ENCODE measurements at places on chromosomes 2 and 18.
A peak's percentile ranks its signal among the peaks of the same experiment; 100 is the strongest.

DNA sequence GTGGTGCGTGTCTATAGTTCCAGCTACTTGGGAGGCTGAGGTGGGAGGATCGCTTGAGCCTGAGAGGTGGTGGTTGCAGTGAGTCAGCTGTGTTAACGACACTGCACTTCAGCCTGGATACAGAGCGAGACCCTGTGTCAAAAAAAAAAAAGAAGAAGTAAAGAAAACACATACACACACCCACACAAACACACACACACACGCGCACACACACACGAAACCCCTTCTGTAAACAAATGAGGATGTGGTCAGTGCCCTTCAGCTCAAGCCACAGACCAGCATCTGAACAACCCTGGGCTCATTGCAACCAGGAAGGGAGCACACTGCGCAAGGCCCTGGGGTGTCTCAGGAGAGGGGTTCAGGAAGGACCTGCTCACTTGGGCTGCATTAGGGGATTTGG lies 47.9 kb upstream of the KCNF1 start:
- peak; percentile 25 for DNase-seq

- DNase-seq, result peak; percentile 97
Measured at GRCh38 chr2:201257956-201258665, 2.2 kb upstream of the CASP8 start.

- DNase-seq, result no peak
Measured at GRCh38 chr2:28565720-28566295, 69.9 kb downstream of the PLB1 start.

GRCh38 chr2:196836440-196836839 lies 27.3 kb upstream of the C2orf66 start:
- DNase-seq, result no peak

DNA sequence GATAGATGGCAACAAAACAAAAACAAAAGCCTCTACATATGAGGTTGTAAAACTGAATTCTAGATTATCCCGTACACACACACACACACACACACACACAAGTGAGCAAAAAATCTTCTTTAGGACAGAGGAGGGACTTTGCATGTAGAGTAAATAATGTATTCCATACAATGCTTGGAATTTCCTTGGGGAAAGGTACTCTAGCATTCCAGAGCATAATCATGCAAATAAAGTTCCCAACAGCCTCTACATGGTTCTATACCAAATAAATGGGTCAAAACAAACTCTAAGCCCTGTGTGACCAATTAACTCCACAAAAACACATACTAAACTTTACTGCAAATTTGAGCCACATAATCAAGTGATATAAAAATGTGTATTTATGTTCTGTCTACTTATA lies 191.4 kb downstream of the RBM43 start:
- no peak for DNase-seq

DNA sequence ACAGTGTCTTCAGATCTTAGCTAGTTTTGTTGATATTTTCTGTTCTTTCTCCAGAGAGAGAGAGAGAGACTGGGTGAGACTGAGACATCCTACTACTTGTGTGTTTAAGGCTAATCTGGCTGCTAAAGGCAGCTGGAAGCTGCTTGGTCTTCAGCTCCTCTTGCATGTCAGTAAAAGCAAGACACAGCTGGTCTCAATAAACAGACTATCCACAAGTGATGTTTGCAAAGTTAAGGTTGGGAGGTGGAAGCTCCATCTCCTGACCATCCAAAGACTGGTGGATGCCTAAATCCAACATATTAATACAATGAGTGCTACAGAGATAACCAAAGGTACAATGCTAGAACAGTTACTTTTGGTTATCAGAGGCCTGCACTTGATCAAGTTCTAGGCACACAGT lies 17.8 kb downstream of the ERFE start:
- no peak for DNase-seq

- no peak for DNase-seq
Measured at GRCh38 chr18:23573626-23574431, 12.5 kb downstream of the NPC1 start.

- no peak for DNase-seq
Measured at GRCh38 chr18:24543795-24544498, 83.5 kb downstream of the HRH4 start.

DNA sequence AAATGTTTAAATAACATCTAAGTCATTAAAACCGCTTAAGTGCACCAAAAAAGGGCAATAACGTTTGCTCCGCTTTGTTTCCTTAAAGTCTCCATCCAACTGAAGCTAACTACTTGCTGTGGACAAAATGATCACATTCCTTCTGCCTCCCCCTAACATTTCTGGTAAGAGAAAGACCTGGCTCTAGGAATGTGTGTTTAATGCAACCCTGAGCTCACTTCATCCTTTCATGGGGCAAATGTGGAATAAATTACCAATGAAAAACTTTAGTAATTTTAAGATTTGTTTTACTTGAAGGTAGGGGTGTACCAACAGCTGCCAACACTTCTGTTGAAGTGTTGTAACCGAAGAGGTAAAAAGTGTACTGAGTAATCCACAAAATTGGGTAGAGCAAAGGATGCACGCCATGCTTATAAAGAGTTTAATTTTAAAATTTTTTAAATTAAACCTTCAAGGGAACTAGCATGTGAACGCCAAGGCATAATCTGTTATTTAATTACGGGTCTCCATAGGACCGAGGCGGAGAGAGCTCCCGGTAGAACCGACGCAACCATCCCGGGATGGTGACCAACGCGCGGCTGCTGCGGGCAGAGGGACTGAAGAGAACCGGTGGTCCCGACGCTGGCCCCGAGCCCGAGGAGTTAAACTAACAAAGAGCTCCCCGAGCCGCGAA lies 1.1 kb downstream of the HNRNPLL start:
- no peak for DNase-seq

GRCh38 chr18:50969448-50969847 lies 1.6 kb downstream of the ELAC1 start:
- DNase-seq, result no peak

DNA sequence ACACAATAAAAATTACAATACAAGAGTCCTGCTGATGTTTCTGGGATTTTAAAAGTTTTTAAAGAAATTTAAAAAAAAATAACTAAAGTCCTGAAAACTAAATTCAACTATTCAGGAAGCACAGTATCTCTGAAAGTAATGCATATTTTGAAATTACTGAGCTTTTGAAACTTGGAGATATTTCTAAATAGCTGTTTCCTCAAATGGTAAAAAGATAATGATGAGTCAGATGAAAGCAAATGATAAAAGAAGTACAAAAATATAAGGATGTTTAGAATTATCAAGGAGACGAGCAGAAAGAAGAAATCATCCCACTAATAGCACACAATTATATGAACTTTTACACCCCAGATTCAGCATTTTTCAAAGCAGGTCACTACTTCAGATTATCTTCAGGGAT lies 90.2 kb upstream of the SLC25A52 start:
- DNase-seq, result peak; percentile 41

GRCh38 chr18:77600674-77601073 lies 351.0 kb downstream of the GALR1 start:
- no peak for DNase-seq

DNA sequence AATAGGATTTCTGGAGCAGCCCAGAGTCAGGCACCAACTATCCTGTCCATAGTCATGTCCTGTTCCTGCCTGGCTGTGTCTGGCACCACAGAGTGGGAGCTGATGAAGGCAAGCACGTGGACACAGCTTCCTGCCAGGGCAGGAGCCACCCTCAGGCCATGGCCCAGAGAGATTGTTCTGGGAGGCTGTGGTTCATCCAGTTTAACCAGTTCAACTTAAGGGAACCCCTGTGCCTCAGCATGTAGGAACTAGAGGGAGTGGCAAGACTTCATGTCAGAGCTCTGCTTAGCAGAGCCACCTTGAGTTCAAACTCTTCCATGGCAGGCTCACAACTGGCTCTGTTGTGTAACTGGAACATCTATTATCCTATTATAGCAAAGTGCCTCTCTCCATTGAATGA lies 73.2 kb upstream of the NCKAP5 start:
- no peak for DNase-seq

GRCh38 chr18:49447810-49448745 lies 12.4 kb downstream of the DYM start:
- DNase-seq, result peak; percentile 31

- DNase-seq, result no peak
Measured at GRCh38 chr18:42363446-42364441, 408.7 kb downstream of the PIK3C3 start.

DNA sequence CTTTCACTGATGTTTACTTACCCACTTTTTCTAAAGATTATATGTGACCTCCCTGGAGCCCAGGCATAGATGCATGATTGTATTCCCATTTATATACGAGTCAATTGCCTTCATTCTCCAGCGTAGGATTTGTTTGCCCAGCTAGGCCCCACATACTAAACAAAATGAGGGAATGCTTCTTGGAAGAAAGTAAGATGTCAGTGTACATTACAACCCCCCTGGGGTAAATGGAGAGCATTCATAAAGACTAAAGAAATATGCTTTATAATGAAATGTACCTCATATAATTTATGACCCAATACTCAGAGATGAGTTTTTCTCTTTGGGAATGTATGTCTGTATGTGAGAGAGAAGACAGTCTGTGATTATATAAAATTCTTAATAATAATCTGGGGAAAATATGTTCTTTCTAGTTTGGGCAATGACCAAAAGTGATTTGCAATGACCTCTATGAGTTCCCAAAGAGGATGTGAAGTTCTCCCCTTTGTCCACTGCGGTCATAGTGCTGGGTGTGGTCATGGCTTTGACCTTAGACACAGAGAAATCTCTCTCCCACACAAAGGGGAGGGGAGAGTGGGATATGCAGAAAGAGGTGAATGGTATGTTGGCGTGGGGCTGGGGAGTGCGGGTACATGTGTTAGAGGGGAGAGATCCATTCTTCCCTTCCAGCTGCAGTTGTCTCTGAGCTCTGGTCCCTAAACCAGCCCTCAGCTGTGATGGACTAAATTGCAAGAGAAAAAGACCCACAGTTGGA lies 175.6 kb downstream of the EN1 start:
- DNase-seq, result no peak

- no peak for DNase-seq
Measured at GRCh38 chr2:14364471-14364870, 268.0 kb upstream of the LRATD1 start.

DNA sequence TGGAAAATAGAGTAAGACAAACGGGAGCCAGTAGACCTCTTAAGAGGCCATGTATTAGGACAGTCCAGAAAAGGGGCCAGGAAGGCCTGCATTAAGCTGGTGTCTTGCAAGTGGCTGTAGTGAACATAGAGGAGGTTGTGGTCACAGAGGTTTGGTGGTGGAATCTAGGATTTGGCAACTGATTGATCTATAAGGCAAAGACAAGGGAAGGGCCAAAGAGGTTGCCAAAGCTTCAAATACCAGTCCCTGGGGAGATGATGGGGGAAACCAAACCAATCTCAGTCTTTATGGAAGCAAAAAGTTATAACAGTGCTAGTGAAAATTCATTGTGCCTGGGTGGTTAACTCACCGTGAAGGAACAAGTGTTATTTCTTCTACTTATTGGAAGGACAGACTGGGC lies 28.7 kb upstream of the RTN4 start:
- no peak for DNase-seq

DNA sequence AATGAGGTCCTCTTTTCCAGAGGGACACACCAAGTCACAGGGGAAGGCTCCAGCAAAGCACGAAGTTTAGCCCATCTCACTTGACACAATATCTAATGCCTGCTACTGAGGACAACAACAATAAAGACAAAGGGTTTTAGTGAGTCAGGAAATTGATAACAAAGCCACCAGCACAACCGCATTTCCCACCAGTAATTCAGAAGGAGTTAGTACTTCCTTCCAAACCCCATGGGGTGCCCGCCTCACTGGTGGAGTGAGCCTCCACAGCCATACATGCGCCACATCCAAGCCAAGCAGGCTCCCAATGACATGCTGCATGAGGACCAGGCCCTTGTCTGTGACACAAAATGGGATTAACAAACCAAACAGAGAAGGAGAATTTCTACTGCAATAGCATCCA lies 40.1 kb downstream of the MRPL35 start:
- no peak for DNase-seq

- DNase-seq, result no peak
Measured at GRCh38 chr2:83388804-83389203, 1070.3 kb downstream of the SUCLG1 start.

GRCh38 chr2:241966647-241967466 lies 97.3 kb downstream of the RTP5 start:
- no peak for DNase-seq

- DNase-seq, result peak; percentile 28
Measured at GRCh38 chr2:42141687-42142546, 27.2 kb upstream of the EML4 start.

GRCh38 chr2:154974041-154974440 lies 275.5 kb downstream of the KCNJ3 start:
- no peak for DNase-seq

- DNase-seq, result no peak
Measured at GRCh38 chr2:65576861-65577601, 144.6 kb upstream of the SPRED2 start.

- no peak for DNase-seq
Measured at GRCh38 chr2:34188464-34189303, 589.6 kb upstream of the FAM98A start.

- DNase-seq, result no peak
Measured at GRCh38 chr18:63850636-63851035, 36.9 kb upstream of the SERPINB2 start.

GRCh38 chr2:226788881-226789490 lies 10.6 kb downstream of the IRS1 start:
- DNase-seq, result no peak

DNA sequence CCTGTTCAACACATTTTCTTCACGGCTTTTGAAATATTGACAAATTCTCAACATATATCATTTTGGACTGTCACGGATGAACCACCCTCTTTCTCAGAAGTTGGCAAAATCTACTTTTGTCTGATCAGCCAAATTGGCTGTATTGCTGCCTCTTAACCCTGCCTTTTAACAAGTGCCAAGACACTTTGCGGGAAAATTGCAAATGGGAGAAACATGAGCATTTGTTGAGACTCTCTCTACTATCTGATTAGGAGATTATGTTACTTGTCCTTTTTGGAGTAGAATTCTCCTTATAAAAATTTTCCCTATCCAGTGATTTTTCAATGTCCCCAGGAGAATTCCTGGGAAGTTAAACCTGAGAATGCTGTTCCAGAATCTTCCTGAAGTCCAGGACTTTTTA lies 256.2 kb upstream of the ZSWIM2 start:
- no peak for DNase-seq

GRCh38 chr2:16454621-16455020 lies 211.0 kb downstream of the CYRIA start:
- no peak for DNase-seq

DNA sequence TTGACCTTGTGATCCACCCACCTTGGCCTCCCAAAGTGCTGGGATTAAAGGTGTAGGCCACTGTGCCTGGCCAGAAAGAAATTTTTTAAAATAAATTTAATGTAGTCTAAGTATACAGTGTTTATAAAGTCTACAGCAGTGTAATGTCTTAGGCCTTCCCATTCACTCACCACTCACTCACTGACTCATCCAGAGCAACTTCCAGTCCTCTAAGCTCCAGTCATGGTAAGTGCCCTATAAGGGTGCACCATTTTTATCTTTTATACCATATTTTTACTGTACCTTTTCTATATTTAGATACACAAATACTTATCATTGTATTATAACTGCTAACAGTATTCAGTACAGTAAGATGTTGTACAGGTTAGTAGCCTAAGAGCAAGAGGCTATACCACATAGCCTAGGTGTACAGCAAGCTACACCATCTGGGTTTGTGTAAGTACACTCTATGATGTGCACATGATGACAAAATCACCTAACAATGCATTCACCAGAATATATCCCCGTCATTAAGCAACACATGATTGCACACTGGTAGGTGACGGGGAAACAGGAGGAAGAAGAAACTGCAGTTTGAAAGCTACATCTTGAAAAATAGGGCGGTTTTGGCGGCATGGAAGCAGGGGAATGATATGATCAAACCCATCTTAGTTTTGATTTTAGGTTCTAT lies 105.1 kb upstream of the ITGB6 start:
- no peak for DNase-seq

Measured in GF-D8 (cell line).